ENCODE measurements at places on chromosomes 11 and 22. TPM values are rescaled to one million over a fixed set of nuclear protein-coding genes. Genes with fewer than 3 reads are reported as not detected.

Gene C11orf91
- total RNA-seq: 0.26 TPM

Gene OOSP1
- not detected for total RNA-seq

Gene KCNJ5
- 1.6 TPM for total RNA-seq

Gene OR2D2
- total RNA-seq: not detected

Gene CABP2
- total RNA-seq: not detected

Gene PIH1D2
- 4.3 TPM for total RNA-seq

Gene P2RX6
- total RNA-seq: 2.4 TPM

Gene AMPD3
- 17.6 TPM for total RNA-seq

Gene FAM180B
- 0.14 TPM for total RNA-seq

Gene PTPRCAP
- total RNA-seq: 14.7 TPM

Gene GRIA4
- total RNA-seq: 0.49 TPM

Gene LUZP2
- total RNA-seq: 0.26 TPM

Gene PNPLA3
- 11.4 TPM for total RNA-seq

Gene RIMBP3B
- 1.0 TPM for total RNA-seq

Gene OR51E2
- 0.63 TPM for total RNA-seq

Gene SLC2A11
- total RNA-seq: 24.0 TPM

Gene CFL1
- 692 TPM for total RNA-seq

Gene ARHGAP20
- 2.7 TPM for total RNA-seq

Gene CATSPERZ
- 0.29 TPM for total RNA-seq

Gene NAALADL1
- 10.4 TPM for total RNA-seq

Gene CDC42EP2
- 21.5 TPM for total RNA-seq

Gene RNF26
- 36.4 TPM for total RNA-seq

Gene SPTY2D1
- total RNA-seq: 24.4 TPM

Gene FANCF
- total RNA-seq: 17.0 TPM

Gene STK33
- 14.2 TPM for total RNA-seq

Gene ANO5
- 10.4 TPM for total RNA-seq

Gene HTR3B
- not detected for total RNA-seq

Gene C11orf42
- not detected for total RNA-seq

Gene OR51S1
- not detected for total RNA-seq

Gene UBASH3B
- 7.4 TPM for total RNA-seq

Gene CBLIF
- total RNA-seq: not detected

Gene POU2F3
- total RNA-seq: 6.5 TPM

Gene UCP3
- 2.0 TPM for total RNA-seq

Gene GLYATL2
- 19.0 TPM for total RNA-seq

Gene RASL10A
- 1.7 TPM for total RNA-seq

Gene GTF2H1
- total RNA-seq: 35.7 TPM

Gene TNNI2
- 73.7 TPM for total RNA-seq

Gene GDPD5
- 16.7 TPM for total RNA-seq

Gene SCGB2A2
- total RNA-seq: not detected

Gene ARRB1
- 57.7 TPM for total RNA-seq

Gene SEZ6L
- total RNA-seq: 0.89 TPM

Gene SMIM35
- not detected for total RNA-seq

Gene ART1
- total RNA-seq: not detected

Gene MS4A1
- 0.60 TPM for total RNA-seq

Gene HBE1
- total RNA-seq: 4.0 TPM

Gene FBLN1
- total RNA-seq: 427 TPM

Gene CWF19L2
- total RNA-seq: 12.1 TPM

Gene EML3
- 66.1 TPM for total RNA-seq

Gene MS4A12
- total RNA-seq: not detected

Gene MFNG
- total RNA-seq: 24.2 TPM

Gene MPPED1
- total RNA-seq: not detected

Gene FADS2
- total RNA-seq: 34.5 TPM

Gene SERPIND1
- total RNA-seq: 0.58 TPM

Gene FXYD2
- total RNA-seq: 1,539 TPM

Gene PVALB
- total RNA-seq: not detected

Data from mucosa of gallbladder (tissue), 1 donor.